ENCODE measurements at places on chromosomes 2 and 18. TPM values are rescaled to one million over a fixed set of nuclear protein-coding genes. Genes with fewer than 3 reads are reported as not detected.
A peak's percentile ranks its signal among the peaks of the same experiment; 100 is the strongest.

GPAT2 gene
- total RNA-seq = 6.1 TPM

SLC23A3 gene
- 0.87 TPM for total RNA-seq

CREG2 gene
- not detected for total RNA-seq

SPP2 gene
- total RNA-seq = not detected

FAM98A gene
- total RNA-seq = 88.0 TPM

AQP12A gene
- not detected for total RNA-seq

FIGN gene
- 16.7 TPM for total RNA-seq

DNA sequence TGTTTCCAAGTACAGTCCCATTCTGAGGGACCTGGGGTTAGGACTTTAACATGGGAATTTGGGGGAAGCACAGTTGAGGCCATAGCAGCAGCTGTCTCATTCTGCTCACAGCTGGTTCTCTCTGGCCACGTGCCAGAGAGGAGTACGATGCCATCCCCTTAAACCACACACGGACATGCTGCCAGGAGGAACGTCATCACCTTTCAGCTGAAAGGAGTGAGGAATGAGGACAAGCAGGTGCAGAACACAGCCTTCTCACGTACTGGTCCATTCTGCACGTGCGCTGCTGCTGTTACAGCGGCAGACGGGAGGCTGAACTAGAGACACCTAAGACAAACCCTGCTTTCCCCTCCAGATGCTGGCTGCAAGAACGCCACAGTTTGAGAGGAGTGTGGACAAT, 33.5 kb downstream of the ODC1 start:
- peak; percentile 57 for DNase-seq

DNA sequence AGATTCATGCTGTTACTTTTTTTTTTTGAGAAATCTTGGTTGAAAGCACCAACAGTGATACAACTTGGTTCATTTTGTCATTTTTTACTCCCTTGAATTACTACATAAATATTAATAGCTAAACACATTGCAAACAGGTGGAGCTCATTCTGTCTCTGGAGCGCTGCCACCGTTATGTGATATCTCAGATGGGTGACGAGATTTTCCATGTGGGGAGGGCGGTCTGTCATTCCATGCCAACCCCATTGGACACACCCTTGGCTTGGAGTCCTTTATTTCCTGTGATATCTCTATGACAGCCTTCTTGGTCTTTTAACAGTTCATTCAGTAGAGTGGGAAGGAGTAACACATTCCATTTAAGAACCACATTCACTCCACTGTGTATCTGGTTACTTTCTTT, 794.8 kb downstream of the SATB2 start:
- no peak for DNase-seq

DNA sequence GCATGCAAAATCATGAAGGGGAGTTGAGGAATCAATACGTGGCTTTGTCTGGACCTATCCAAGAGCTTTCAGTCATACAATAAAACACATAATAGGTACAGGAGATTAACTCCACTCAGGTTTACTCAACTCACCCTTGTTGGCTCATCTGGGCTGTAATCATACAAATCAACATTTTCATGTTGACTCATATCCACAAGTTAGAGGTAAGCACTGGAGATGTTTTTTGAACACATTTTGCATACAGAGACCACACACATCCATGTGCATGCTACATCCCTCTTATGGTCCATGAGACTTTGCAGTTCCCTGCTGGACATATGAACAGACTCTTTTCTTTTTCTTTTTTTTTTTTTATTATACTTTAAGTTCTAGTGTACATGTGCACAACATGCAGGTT, 336.9 kb upstream of the PIK3C3 start:
- no peak for DNase-seq

GRCh38 chr2:207951734-207952470, 73.4 kb downstream of the PLEKHM3 start:
- DNase-seq = no peak

- DNase-seq = no peak
These were observed 70.8 kb downstream of the OXER1 start for GRCh38 chr2:42693013-42693615.

DNA sequence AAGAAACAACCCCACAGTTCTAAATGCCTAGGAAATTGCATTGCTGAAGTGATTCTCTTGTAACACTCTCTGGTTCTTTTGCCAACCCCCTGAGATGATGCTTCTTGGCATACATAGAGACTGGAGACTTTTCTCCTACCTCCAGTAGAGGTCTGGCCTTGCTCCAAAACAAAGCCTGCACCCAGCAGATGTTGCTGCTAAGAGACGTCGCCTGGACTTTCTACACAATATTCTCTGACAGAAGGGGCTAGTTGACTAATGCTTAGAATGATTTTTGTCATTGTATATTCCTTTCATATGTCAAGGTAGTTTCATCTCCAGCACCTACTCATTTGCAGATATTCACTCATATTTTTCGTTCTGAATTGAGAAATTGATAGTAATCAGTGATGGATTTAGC, 24.6 kb downstream of the SOWAHC start:
- no peak for DNase-seq

DNA sequence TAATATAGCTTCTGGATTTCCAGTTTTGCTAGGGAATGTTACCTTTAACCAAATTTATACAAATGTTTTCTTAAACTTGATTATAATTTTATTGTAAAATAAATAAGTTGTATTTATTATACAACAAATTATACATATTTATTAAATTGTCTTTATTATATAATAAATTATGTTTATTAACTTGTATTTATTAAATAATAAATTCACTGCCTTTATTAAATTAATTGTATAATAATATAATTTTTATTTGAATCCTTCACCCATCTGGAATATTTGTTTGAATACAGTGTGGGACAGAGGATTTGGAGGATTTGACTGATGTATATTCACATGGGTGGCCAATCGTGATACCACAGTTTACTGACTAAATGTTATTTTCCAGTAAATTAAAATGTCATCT, 43.4 kb upstream of the CCDC178 start:
- no peak for DNase-seq

DNA sequence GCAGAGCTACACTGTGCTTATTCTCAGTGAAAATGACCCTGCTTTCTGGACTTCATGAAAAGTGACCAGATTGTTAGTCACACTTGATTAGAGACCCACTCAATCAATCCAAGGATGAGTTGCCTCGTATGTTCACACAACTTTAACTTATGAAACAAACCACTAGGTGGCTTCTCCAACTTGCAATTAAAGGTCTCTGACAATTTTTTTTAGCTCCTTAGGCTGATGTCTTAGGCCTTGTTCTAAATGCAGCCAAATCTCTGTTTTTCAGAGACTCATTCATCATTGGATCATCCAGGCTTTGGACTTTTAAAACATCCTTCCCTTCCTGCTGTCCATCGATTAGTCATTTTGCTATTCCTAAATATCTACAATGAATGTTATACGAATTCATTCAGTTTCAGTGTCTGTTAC, 63.4 kb downstream of the MREG start:
- no peak for DNase-seq

GRCh38 chr2:40357667-40358066, 94.2 kb downstream of the SLC8A1 start:
- DNase-seq = no peak

DNA sequence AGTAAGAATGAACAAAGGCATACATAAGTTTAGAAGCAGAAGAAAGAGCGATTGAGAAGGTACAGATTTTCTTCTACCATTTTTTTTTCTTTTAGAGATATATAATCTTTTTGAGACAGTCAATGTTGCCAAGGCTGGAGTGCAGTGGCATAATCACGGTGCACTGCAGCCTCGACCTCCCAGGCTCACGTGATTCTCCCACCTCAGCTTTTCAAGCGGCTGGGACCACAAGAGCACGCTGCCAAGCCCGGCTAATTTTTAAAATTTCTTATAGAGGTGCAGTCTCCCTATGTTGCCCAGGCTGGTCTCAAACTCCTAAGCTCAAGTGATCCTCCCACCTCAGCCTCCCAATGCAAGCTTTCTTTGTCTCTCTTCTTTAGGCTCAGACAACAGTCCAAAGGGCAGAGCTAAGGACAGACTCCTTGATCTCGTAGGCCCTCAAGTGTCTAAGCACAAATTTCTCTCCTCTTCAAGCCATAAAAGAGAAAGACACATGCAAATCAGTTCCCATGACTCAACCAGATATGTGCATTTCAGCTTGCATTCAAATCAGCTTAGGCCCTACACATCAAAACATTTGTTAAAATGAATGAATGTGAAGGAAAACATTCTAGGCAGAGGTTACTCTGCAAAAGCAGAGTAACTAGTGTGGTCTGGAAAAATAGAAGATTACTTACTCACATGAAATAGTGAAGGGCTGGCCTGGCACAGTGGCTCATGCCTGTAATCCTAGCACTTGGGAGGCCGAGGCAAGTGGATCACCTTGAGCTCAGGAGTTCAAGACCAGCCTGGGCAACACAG, 18.0 kb downstream of the ITSN2 start:
- no peak for DNase-seq

- DNase-seq = no peak
These were observed 82.8 kb downstream of the L3MBTL4 start for GRCh38 chr18:6331872-6332271.

DNA sequence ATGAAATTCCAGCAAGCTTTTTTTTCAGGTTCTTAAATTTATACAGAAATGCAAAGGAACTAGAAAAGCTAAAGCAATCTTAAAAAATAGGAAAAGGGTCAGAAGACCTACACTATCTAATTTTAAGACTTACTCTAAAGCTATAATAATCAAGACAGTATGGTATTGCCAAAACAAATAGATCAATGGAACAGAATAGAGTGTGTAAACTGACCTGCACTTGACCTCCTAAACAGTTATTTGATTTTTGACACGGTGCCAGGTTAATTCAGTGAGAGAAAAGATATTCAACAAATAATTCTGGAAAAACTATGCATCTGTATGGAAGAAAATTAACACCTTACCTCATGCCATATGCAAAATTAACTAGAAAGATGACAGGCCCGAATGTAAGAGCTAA, 73.6 kb downstream of the OLA1 start:
- no peak for DNase-seq

DNA sequence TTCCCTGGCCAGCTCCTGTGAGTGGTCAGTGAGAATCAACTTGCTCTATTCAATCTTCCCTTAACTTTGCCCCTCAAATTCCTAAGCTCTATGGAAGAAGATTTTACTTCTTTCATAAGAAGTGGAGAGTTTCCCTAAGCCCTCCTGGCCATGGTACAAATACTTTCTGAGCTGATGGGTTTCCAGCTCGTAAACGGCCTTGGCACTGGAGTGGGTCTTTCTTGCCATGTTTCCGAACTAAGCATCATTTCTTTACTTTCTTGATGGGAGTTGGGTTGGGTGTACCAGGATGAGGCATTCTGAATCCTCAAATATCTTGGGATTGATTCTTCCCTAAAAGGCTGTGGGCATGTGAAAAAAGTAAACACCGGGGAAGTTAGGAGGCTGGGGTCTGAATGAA, 72.5 kb downstream of the ACKR3 start:
- no peak for DNase-seq

DNA sequence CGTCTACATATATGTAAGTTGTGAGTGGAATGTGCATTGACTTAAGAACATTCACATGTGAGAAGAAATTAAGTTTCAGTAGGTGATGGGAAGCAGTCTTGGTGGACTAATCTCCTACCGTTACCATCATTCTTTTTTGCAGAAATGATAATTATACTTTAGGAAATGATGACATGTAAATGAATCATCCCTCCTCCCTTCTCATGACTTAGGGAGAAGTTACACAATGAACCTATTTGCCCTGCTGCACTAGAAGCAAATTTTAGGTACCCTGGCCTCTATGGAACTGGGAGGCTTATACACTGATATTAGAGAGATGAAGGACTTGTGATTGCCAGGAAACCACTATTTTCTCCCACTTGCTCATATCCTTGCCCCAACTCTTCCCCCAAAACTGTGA, 214.2 kb downstream of the CALCRL start:
- no peak for DNase-seq

GRCh38 chr18:68234131-68234530, 480.8 kb downstream of the TMX3 start:
- DNase-seq = no peak

DNA sequence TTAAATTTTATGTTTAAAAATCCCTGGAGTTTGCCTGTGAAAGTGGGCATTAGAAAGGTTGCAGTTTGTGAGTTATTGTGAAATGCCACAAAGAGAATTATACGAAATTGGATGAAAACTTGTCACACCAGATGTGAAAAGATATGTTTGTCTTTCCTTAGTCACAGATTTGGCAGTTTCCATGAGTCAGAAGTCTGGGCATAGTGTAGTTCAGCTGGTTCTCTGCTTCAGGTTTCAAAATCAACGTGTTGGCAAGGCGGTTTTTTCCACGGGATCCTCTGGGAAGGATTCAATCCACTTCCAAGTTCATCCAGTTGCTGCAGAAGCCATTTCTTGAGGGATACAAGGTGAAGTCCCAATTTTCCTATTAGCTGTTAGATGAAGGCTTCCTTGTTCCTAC, 658.0 kb upstream of the CDH2 start:
- no peak for DNase-seq

DNA sequence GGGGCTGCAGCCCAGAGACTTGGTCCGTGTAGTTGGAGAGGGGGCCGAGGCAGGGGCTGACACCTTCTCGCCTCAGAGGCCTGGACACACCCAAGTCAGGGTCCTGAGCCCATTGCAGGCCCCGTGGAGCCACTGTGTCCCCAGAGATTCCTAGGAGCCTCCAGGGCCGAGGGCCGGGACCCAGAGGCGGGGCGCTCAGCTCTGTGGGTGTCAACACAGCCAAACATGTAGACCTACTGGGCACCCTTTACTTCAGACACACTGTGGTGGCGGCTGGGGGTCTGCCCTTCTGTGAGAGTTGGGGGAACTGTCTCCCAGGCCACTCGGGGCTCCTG, 459 bp upstream of the ESPNL start:
- DNase-seq = peak; percentile 63

Measured in Right ventricle myocardium inferior (tissue), 1 donor.